Transverse colon (tissue), 4 donors: ENCODE measurements at places on chromosomes 16 and 17. TPM values are rescaled to one million over a fixed set of nuclear protein-coding genes. Genes with fewer than 3 reads are reported as not detected.

The ALOX12B gene
- total RNA-seq, result not detected

GRCh38 chr16:68244481-68244902, 681 bp upstream of the PLA2G15 start:
- peaks cover 27% of the 10 kb centered on the region for H3K4me1 ChIP-seq
- H3K27me3 ChIP-seq, result no peaks in the 10 kb centered on the region
- H3K27ac ChIP-seq, result peak overlapping the region; percentile 79
- no peaks in the 10 kb centered on the region for H3K36me3 ChIP-seq

GRCh38 chr16:11049396-11050059, 105.2 kb downstream of the CLEC16A start:
- no peaks in the 10 kb centered on the region for H3K4me1 ChIP-seq
- H3K27me3 ChIP-seq, result no peaks in the 10 kb centered on the region
- no peaks in the 10 kb centered on the region for H3K36me3 ChIP-seq
- DNase-seq, result no peak

The CD300H gene
- not detected for total RNA-seq

DNA sequence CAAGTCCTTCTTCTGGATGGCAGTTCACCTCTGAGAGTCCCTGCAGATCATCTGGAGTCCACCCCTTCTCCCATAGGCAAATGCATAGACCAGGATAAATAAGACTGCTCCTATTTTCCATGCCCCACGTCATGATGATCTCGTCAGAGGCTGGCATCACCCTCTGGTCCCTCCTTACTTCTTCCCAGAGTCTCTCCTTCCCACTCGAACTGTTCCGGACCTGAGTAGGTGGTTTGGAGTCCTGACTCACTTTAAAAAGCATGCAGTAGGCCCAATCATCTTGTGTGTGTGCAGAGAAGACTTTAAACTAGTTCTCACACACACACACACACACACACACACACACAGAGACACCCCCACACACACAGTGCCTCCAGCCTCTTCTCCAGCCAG, 72.0 kb downstream of the SOX9 start:
- H3K4me3 ChIP-seq, result no peak overlapping the region
- no peaks in the 10 kb centered on the region for H3K36me3 ChIP-seq
- H3K27me3 ChIP-seq, result no peaks in the 10 kb centered on the region
- no peak for DNase-seq
- no peaks in the 10 kb centered on the region for H3K4me1 ChIP-seq

- H3K4me1 ChIP-seq, result peaks cover 83% of the 10 kb centered on the region
- peak overlapping the region; percentile 94 for H3K27ac ChIP-seq
- no peaks in the 10 kb centered on the region for H3K36me3 ChIP-seq
- peak; percentile 78 for DNase-seq
These were observed 16.7 kb downstream of the HSD11B2 start for GRCh38 chr16:67447508-67448076.

GRCh38 chr16:84144209-84144858, 643 bp downstream of the HSDL1 start:
- H3K36me3 ChIP-seq, result no peaks in the 10 kb centered on the region
- H3K27me3 ChIP-seq, result no peaks in the 10 kb centered on the region
- H3K27ac ChIP-seq, result peak overlapping the region; percentile 86

The CCL8 gene
- not detected for total RNA-seq
